ENCODE measurements at places on chromosomes 3 and 15.

- DNase-seq: no peak
These were observed 96.4 kb upstream of the NANOGP8 start for GRCh38 chr15:35181538-35181937.

DNA sequence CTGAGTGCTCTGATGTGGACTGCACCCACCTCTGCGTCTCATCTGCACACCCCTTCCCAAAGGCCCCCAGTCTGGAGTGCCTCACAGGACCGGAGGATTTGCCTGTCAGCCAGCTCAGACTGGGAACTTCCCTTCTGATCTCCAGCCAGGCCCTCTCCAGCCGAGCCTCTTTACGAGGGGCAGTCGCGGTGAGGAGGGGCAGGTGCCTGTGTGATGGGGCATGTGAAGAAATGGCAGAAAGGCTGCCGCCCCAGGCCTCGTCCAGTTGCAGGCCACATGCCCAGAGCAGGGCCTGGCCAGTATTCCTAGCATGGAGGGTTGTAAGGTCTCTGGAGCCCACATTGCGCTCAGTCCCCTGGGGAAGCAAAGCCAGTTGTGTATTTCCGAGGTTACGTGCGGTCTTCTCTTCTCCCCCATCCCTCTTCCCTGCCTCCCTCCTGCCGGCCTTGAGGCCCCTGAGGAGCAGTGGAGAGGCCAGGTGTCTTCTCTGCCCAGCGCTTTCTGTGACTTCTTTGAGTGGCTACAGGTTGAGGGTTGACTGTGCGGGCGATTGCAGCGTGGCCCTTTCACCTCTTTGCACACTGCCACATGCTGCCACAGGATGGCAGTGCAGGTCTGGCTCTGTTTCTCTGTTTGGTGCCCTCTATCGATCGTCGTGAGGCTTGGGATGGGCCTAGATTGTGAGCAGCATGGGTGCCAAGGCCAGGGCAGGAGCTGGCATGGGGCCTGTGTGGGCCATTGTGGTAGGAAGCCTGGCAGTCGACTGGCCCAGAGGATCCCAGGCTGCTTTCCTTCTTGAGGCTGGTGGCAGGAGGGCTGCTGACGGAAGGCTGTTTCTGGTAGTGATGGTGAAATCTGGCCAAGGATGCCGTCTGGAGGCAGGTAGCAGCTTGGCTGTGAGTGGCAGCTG lies 5.3 kb downstream of the CLK3 start:
- peak; percentile 50 for DNase-seq

DNA sequence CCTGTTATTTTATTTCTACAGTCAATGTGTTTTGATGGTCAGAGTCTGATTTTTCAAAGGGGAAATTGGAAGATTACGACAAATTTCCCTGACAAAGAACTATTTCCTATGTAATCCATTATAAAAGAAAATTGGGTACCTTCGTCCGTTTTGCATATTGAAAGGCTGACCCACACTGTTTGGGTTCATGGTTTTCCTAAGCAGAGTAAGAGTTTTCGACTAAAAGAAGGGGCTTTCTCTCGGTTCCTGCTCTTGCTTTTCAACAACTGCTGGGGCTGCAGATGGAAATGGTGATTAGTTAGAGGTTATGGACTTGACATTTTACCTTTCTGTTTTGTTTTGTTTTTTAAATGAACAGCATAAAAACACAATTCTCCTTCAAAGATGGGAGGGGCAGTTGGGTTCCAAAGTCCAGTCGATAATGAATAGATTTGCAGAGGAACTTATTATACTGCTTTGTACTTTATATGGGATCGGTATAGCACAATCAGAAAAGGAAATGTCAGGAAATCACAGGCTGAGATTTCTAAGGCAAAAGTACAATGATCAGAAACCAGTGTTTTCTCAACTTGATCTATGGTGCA lies 978 bp downstream of the KCNMB2 start:
- no peak for DNase-seq

- DNase-seq: peak; percentile 90
These were observed 10.5 kb downstream of the ABI3BP start for GRCh38 chr3:100982710-100983109.

- no peak for DNase-seq
These were observed 383.5 kb upstream of the WNT5A start for GRCh38 chr3:55870594-55870993.

DNA sequence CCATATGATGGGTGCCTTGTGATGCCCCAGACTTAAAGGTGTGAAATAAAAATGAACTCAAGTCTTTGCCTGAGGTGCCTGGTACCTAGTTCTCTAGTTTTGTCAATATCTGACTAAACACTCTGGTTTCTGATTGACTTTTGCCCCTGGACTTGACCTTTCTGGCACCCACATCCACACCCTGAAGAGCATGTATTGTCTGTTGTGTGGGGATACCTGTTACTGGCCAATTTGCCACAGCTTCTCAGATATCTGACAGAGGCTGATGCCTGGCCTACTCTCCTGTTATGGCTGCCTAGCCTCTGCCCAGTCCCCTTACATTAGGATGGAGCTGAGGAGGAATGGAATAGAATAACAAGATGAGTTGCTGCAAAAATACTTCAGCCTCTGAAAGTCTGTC lies 3.6 kb downstream of the ZBTB38 start:
- no peak for DNase-seq

DNA sequence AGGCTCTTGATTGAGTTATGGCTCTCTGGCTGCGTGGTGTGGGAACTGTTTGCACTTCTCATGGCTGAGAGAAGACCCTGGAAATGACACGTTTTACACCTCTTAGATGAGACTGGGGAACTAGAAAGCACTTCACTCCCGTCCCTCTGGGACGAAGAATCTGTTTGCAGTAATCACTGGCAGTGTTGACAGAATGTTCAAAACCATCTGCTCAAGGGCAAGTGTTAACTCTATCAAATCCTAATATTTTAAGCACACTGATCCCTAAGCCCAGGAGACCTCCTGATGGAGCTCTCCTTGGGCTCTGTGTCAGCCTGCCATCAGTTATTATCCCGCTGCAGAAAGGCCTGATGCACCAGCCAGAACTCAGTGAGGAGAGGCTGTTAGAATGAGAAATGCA lies 323.8 kb upstream of the DNAJC19 start:
- DNase-seq: no peak

GRCh38 chr3:115359536-115359935 lies 212.4 kb upstream of the ZBTB20 start:
- DNase-seq: no peak

- no peak for DNase-seq
These were observed 3.5 kb upstream of the RNU5B-1 start for GRCh38 chr15:65300924-65301441.

DNA sequence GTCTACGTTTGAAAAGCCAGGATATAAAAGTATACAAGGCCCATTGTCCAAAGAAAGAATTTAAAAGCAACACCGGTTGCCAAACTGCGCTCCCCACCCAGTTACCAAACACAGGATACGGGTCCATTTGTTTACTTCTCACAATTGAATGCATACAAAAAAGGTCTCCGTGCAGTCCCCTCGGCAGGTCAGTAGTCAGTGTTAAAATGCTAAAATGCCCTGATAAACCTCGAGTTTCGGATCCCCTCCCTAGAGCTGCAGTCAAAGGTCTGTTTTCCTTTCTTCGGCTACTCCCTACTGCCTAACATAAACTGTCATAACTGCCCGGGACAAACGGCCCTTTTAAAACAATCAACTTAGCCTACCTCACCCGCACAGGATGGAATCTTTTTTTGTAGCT lies 534.6 kb downstream of the FOXP1 start:
- DNase-seq: no peak

GRCh38 chr3:63355809-63356208 lies 77.7 kb downstream of the SYNPR start:
- no peak for DNase-seq
